NCI-H2029 treated with DMSO at 0.1 percent for 48 hours (cell line): ENCODE measurements at places on chromosomes 12 and 14.
A peak's percentile ranks its signal among the peaks of the same experiment; 100 is the strongest.

- no peak for DNase-seq
Observed at GRCh38 chr12:53324113-53324778, 2.8 kb upstream of the AAAS start.

DNA sequence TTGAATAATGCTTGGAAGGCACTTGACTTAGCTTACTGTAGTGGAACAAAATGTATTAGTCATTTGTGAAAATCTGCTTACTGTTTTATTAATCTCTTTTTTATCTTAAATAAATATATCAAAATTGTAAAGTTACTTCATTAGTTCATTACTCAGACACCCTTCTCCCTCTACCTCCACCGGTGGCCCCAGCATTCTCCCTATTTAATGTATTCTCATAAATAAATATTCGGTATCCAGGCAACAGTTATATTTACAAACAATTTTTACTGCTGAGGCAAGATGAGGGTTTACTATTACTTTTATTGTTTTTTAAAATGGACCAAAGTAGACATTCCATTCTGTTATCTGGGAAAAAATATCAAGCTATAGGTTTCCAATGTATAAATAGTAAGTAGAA is 19.6 kb upstream of the ALX1 start:
- DNase-seq = no peak

DNA sequence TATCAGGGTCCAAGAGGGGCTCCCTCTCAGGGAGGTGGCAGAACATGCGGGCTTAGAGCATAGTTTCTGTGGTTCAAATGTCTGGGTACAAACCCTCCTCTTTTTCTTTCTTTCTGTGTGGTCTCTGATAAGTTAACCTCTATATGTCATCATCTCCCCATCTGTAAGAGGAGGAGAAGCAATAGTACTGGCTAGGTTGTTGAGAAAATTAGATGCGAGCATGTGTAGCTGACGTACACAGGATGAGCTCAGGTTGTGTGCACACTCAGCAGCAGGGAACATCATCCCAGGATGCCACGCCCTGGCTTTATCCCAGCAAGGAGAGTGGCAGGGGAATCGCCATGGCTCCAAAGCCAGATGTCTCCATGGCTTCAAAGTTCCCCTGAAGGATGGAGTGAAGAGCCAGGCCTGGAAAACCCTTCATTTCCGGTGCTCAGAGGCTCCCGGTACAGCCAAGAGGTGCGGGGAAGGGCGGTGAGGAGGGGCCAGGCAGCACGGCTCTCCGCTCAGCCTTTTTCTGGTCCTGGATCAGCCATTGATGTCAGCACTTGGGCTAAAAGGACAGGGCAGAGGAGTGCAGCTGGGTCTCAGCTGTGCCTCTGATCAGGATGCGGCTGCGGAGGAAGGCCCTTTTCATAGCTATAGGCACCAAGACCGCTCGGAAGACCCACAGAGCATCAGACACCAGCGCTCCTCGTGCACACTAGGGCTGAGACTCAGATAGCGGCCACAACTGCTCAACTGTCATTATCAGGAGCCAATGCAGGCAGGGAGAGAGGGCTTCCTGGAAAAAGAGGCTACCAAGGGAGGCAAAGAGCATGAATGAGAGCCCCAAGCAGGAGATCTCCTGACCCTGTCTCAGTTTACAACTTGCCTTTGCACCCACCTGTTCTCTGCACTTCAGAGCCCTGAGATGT is 41.5 kb downstream of the ARL6IP4 start:
- no peak for DNase-seq

- peak; percentile 35 for DNase-seq
Observed at GRCh38 chr12:6632026-6632983, 3.5 kb downstream of the LPAR5 start.

DNA sequence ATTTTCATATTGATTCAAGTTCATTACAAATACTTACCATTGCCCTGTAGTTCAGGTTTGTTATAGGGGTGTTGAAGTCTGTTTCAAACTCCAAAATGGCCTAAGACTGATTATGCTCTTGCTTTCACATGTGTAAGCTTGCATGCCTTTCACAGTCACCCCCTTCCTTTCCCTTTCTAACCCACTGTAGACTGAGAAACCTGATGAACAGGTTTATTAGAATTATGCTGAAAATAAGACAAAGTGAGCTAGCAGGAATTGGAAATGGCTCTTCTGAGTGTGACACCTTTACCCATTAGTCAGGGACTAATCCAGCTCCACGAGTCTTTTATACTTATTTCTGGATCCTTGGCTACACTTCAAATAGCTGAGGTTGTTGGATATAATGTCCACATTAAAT is 38.9 kb downstream of the FBXO33 start:
- no peak for DNase-seq

GRCh38 chr14:90275458-90275814 is 19.1 kb downstream of the PSMC1 start:
- no peak for DNase-seq

DNA sequence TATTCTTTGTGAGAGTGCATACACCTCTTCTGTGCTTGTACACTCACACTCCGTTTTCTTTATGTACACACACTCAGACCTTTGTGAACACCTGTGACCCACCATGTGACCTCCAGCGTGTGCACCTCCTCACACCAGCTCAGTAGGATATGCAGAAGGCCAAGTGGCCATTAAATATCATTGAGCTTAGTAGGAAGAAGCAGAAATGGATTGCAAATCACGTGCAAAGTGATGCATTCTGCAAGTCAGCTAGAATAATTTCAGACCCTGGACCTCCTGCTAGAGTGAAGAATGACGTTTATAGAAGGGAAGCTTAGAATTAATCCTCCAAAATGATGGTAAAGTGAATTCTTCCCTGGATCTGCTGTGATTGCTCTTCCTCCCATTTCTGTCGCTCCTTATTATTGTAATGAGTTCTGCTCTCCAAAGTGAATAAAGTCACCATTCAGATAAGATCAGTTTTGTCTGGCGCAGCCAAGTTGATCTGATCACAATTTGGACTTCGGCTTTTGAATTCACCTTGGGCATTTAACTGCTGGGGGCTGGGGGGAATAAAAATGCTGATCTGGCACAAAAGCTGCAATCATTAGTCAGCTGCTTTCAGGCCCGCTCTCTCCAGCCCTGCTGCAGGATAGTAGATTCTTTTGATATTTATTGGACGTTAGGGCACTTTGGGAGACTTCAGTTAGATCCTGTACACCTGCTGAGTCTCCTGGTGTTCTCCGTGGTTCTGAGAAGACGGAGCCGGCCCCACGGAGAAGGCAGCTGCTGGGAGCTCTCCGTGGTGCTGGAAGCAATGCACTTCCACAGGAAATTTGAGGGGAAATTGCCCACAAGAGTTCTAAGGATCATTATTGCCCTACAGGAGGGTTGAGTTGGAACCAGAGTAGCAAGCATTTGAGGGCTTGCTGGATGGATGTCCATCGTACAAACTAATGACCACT is 12.4 kb upstream of the NRXN3 start:
- no peak for DNase-seq

DNA sequence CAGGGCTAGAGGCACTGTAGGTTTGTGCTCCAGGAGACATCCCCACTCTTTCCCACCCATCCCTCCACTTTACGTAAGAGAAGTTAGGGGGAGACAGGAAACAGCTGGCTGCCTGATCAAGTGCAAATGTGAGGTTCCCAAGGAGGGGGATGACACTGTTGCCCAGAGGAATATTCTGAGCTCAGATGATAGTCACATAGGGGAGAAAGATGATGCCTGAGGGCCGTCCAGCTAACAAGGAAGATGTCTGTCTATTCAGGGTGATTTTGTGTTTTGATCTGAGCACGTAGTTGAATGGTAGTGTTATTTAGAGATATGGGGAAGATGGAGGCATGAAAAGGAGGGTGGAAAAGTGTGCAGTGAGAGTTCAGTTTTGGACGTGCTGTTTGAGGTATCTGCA is 13.9 kb upstream of the GPRC5D start:
- DNase-seq = no peak
